ENCODE measurements at places on chromosomes 13 and 19.
A peak's percentile ranks its signal among the peaks of the same experiment; 100 is the strongest.

- no peak for DNase-seq
These were observed 6.5 kb upstream of the TSHZ3 start for GRCh38 chr19:31355665-31356289.

- DNase-seq = no peak
These were observed 256.4 kb upstream of the SOX21 start for GRCh38 chr13:94968757-94969086.

GRCh38 chr13:56907766-56908165, 233.0 kb upstream of the PRR20A start:
- no peak for DNase-seq

- no peak for DNase-seq
These were observed 221.1 kb upstream of the TMTC4 start for GRCh38 chr13:100895651-100896050.

DNA sequence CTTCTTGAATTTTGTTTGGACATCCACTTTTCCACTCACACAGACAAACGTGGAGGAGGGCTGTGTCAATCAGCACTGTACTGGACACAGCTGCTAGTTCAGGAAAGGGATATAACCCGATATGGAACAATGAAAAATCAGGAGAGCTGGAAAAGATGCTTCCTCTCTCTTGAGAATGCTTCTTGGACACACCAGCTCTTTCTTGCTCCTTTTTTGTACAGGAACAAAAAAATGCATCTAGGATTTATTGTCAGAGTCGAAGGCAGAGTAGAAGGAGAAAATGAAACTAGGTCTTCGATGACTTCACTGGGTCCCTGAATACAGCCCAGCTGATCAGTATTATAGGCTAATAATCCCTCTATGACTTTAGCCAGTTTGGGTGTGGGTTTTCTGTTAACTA, 62.2 kb downstream of the PEG3 start:
- no peak for DNase-seq

- DNase-seq = peak; percentile 28
These were observed 43.6 kb downstream of the POLR1D start for GRCh38 chr13:27665333-27665732.

DNA sequence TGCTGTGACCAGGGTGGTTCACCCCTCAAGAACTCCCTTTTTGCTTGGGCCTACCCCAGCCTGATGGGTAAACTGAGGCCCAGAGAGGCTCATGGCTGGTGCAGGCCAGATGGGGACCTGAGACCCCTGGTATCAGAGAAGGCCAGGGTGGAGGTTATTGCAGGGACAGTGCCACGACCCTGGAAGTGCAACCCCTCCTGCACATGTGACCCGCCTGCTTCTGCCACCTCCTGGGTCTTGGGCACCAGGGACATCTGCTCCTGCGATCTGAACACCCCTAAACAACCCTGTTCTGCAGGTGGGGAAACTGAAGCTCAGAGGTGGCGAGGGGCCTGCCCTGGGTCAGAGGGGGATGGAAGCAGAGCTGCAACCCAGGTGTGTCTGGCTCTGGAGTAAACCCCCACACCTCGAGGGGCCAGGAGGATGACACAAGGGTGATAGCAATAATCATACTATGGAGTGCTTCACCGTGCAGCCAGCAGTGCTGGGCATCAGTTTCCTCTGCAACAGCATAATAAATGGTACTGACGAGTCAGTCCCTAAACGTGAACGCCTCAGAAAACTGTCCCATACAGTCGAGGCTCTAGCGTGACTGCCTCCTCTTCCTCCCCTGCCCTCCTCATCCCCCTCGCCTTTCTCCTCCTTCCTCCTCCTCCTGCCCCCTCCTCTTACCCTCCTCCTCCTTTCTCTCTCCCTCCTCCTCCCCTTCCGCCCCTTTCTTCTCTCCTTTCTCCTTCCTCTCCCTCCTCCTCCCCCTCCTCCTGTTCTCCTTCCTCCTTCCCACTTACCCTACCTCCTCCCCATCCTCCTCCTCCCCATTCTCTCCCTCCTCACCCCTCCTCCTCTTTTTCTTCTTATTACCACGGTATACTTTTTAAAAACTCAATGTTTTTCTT, 4.3 kb downstream of the YJEFN3 start:
- no peak for DNase-seq
